LHCN-M2 (cell line): ENCODE measurements at places on chromosomes 4 and X.

DNA sequence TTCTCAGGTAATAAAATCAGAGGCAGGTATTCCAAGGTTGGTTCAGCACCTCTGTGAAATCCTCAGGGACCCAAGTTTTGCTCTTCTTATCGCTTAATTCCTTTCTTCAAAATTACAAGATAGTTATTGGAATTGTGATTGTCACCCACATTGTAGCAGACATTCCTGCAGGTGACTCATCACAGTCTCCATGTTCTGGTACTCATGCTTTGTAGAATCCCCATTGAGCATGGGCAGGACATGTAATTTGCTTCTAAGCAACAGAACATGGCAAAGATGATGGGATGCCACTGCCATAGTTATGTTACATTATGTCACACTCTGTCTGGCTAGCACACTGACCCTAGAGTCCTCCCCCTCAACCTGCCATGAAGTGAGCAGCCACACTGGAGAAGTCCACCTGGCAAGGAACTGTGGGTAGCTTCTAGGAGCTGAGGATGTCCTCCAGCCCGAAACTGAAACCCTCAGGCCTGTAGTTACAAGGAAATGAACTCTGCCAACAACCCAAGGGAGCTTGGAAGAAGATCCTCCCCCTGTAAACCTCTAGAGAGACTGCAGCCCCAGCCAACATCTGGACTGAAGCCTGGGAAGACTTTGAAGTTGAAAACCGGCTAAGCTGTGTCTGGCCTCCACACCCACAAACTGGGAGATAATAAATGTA lies 58.3 kb upstream of the GUCY1A1 start:
- no peak for DNase-seq

DNA sequence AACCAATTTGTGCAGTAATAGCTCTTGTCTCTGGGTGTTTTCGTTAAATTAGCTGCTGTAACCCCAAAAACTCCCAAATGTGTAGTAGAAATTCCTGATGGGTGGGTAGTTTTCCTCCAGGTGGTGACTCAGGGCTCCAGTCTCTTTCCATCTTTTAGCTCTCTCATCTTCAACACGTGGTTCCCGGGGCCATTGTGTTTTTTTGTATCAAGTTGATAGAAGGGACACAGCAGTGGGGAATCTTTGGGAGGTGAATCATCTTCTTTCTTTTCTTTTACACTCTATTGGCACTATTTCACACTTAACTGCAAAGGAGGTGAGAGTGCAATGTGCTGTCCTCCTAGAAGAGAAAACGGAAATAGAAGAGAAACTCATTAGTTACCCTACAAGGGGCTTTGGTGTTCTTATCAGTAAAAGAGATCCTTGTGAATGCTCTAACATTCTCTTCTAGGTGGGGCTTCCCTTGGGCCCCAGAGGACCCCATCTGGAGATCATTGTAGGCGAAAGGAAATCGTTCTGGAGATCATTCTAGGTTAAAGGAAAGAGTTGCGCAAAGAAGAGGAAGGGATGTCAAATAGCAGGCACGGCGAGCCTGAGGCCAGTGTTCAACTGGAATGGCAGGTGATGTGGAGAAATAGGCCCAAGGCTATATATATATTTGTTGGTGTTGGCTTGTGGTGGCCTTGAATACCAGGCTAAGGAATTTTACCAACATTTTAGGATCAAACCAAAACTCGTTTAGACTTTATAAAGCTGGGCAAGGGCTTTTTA lies 68.2 kb upstream of the ACSL1 start:
- DNase-seq, result no peak

DNA sequence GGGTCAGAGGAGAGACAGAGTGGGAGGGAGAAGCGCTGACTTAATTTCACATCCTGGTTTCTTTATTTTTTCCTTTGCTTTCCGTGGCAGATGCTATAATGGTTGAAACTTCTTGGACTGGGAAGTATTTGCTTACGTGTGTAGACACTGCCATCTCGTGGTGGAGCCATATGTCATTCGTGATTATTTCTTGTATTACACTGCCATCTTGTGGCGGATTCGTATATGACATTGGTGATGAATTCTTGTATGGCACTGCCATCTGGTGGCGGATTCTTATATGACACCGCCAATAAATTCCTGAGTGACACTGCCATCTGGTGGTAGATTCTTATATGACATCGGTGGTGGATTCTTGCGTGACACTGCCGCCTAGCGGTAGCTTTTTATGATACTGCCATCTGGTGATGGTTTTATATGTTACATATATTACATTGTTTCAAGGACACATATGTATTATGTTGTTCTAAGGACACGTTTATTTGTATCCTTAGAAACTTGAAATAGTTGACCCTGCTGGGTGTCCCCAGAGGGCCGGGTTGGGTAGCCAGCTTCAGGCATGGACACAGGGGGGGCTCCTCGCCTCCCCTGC lies 37.3 kb upstream of the CLCN4 start:
- DNase-seq, result peak; percentile 65

GRCh38 chr4:11632483-11632882 lies 203.8 kb upstream of the HS3ST1 start:
- DNase-seq, result no peak

DNA sequence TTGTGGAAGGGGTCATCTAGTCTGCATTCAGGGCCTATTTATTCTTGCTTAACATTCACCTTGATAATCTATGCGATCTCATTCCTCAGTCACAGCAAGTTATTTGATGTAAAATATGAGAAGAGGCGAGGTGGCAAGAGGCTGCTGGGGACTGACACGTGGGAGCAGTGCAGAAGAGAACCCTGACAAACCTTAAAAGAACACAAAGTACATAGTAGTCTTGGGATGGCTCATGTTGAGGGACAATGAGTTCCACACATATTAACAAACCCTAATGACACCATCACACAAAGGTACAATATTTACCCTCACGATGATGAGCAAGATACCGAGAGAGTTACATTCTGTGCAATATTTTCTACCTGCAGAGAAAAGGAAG lies 57.5 kb downstream of the MAML3 start:
- DNase-seq, result no peak

DNA sequence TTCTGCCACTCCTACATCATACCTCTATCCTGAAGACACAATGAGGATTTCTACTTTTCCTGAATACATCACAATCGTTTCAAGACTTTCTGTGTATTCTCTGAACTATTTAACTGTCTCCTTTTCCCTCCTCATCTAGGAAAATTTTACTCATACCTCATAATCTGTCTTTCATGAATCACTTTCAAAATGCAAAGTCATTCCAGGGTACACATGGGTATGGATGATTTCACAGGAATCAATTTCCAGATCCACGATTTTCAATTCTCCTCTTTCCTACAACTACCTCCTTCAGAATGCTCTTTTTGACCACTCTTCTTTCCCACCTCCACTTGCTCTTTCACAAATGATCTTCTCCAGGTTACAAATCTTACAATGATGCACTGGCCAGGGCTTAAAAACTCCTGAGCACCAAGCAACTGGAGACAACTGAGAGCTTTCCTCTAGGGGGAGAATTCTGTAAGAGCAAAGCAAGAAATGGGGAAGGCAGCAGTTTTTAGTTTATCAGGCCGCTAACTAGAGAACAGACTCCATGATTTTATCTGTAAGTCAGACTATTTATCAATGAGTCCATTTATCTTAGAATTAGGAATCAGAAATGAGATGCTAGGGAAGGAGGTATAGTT lies 116.4 kb downstream of the PPP3CA start:
- DNase-seq, result no peak

- no peak for DNase-seq
Observed at GRCh38 chrX:103554687-103555424, 30.5 kb upstream of the TCEAL4 start.

DNA sequence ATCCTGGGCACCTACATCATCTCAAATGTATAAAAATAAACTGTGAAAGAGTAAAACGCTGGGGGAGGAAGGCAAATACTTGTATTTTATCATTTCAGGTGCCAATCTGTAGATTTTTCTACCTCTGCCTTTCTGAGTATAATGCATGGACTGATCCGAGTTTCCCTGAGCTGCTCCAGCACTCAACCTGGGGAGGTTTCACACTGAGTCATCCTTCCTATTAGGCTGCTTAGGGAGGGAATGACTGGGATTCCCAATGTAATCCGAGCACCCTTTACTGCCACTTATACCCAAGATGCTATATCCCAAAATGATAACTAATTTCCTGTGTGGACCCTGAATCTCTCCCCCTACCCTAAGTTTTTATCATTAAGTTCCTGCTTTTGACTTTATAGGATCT lies 126.6 kb downstream of the HNRNPD start:
- no peak for DNase-seq

DNA sequence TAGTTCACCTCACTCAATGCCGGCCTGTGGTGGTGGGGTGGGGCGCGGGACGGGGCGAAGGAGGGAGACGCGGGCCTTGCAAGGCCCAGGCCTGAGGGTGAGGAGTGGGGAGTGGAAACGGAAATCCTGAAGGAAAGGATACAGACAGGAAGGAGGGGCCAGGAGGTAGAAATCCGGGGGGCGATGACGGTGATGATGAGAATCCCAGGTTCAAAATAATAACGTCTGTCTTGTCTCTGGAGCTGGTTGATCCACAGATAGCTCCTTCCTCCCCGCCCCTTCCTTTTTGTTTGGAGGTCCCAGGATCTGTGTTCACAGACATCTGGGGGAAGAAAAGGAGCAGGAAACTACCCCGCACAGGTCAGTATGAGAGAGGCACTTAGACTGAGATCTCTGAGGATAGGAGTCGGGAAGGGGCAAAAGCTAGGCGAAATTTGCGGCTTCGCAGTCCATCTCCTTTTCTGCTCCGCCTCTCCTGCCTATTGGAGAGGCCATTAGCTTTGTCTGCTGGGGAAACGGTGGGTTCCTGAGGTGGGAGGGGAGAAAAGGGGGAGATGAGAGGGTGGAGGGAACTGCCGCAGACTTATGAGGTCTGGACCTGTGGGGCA lies 746 bp downstream of the TCEAL7 start:
- DNase-seq, result no peak

GRCh38 chr4:89125901-89126782 lies 14.8 kb downstream of the TIGD2 start:
- DNase-seq, result no peak

- DNase-seq, result no peak
Observed at GRCh38 chr4:1794809-1795298, 1.8 kb downstream of the FGFR3 start.

DNA sequence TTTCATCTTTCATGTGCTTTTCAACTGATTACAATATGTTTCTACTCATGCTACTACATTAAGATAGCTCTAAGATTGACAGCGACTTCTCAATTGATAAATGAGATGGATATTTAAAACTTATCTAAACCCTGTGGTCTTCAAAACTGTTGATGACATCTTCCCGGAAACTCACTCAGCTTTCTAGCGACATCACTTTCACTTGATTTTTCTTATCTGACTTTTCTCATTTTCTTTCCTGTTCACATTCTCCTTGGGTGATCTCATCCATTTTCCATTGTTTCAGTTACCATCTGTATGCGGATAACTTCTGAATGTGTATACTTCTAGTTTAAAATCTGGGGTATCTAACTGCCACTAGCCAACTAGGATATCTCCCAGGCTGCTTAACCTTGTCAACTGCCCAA lies 3.1 kb downstream of the POLR2B start:
- no peak for DNase-seq

DNA sequence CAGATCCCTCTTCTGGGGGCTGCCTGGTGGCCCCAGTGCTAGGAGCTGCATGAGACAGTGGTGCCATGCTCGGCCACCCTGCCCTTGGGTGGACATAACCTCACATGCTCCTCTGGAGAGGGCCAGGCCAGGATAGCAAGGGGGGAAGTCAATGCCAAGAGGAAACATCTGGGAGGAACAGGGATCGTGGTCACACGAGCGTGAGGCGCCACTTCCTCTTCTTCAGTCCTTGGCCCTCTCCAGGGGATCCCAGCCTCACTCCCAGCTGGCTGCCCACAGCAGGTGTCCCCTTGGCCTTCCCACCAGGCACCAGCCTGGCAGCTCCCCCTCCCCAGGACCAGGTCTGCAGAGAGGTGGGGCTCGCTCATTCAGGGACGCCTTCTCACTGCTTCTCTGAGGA lies 28.6 kb downstream of the TBC1D14 start:
- DNase-seq, result peak; percentile 18

- no peak for DNase-seq
Observed at GRCh38 chr4:26194764-26195163, 126.0 kb upstream of the RBPJ start.

DNA sequence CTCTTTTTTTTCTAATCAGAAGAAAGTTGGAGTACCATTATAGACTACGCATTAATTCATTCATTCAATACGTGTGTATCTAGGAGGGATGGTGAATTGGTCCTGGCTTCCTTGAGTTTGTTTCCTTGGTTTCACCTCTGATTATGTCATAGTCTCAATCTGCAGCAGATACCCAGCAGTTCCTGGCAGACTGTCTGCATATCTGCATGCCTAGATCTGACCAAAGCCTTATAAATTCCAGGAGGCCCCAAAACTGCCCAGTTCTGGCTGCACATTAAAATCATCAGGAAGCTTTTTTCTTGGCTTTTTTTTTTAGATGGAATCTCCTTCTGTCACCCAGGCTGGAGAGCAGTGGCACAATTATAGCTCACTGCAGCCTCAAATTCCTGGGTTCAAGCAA lies 27.2 kb upstream of the SLC34A2 start:
- no peak for DNase-seq

- no peak for DNase-seq
Observed at GRCh38 chr4:28317221-28317620, 1456.6 kb downstream of the STIM2 start.

DNA sequence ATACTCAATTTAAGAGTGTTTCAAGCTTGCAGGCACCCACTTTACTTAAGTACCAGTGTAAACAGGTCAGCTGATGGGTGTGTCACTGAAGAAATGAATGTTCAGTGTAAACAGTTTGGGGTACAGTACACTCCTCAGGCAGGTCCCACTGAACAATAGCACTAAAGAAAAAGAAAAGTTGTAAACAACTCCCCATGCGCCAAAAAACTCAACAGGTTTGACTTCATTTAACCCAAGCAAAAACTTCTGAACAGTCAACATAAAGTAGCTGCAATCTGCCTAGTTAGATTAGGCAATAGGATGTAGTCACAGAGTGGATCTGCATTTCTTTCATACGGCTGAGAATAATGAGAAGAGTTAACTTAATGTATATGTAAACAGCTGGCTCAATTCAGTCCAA lies 93.2 kb downstream of the FAM13A start:
- peak; percentile 67 for DNase-seq

DNA sequence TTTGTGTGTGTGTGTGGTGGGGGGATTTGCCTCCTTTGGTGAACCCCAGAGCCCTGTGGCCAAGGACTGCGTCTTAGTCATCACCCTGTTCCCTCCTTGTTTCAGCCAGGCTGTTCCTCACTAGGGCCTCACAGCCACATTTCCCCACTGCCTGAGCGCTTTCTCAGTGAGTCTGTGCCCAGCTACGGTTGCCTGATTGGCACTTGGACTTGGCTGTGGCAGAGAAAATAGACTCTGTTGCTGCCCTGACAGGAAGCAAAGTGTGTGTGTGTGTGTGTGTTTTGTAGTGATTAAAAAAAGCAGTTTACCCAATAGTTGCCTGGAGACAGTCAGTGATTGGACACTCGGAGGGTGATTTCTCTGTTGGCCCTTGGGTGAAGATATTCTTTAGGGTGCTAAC lies 113.0 kb downstream of the UCHL1 start:
- no peak for DNase-seq
